ENCODE measurements at places on chromosomes 11 and 22.

- peaks cover 7% of the 10 kb centered on the region for H3K4me1 ChIP-seq
- H3K27ac ChIP-seq, result no peak overlapping the region
- H3K4me3 ChIP-seq, result no peak overlapping the region
Measured at GRCh38 chr11:124643605-124644425, 21.2 kb downstream of the TBRG1 start.

- DNase-seq, result no peak
- H3K36me3 ChIP-seq, result no peaks in the 10 kb centered on the region
- H3K4me1 ChIP-seq, result no peaks in the 10 kb centered on the region
- no peak overlapping the region for H3K27ac ChIP-seq
Measured at GRCh38 chr11:26558190-26558589, 13.9 kb downstream of the MUC15 start.

GRCh38 chr22:46355369-46355995, 20.0 kb downstream of the TRMU start:
- peak overlapping the region; percentile 48 for H3K27ac ChIP-seq
- no peak overlapping the region for H3K4me3 ChIP-seq
- H3K36me3 ChIP-seq, result peaks cover 3% of the 10 kb centered on the region
- peak; percentile 38 for DNase-seq
- no peaks in the 10 kb centered on the region for H3K27me3 ChIP-seq
- H3K4me1 ChIP-seq, result peaks cover 2% of the 10 kb centered on the region

DNA sequence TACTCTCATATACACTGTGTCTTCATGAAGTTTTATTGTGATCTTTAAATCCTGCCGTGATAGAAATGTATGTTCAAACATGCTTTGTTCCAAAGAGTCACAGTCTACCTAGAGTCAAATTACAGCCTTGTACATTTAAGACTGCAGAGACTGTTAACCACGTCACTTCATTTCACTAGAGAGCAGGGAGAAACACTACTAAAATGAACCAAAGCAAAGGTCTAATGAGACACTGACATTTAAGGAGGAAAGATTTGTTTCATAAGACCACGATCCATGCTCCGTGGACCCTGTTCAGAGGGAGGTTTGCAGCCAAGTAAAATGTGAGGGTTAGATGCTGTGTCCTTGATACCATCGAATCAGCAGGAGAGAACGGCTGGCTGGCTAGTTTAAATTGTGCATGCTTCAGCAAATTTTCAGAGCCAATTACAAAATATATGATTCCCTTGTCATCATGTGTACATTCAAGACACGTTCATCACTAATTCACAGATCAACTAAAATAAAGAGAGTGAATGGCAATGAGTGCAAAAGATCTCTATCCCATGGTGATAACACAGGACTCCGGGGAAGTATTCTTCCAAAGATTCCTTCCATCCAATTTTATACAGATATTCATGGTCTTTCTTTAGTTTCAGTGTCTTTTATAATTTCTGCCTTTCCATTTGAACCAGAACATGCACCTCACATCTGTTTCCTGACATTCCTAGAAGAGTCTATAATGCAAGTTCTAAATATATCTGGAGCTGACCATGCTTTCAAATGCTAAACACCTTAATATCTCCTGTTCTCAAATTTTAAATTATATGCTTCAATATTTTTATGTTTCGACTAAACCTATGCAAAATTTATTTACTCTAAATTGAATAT, 960.9 kb upstream of the FAT3 start:
- H3K4me1 ChIP-seq, result no peaks in the 10 kb centered on the region
- H3K4me3 ChIP-seq, result no peak overlapping the region
- no peak overlapping the region for H3K27ac ChIP-seq
- no peaks in the 10 kb centered on the region for H3K27me3 ChIP-seq

- H3K27ac ChIP-seq, result no peak overlapping the region
- DNase-seq, result no peak
- H3K4me3 ChIP-seq, result no peak overlapping the region
- H3K36me3 ChIP-seq, result no peaks in the 10 kb centered on the region
- peaks cover 24% of the 10 kb centered on the region for H3K27me3 ChIP-seq
Measured at GRCh38 chr11:134636071-134636470, 224.0 kb upstream of the B3GAT1 start.

DNA sequence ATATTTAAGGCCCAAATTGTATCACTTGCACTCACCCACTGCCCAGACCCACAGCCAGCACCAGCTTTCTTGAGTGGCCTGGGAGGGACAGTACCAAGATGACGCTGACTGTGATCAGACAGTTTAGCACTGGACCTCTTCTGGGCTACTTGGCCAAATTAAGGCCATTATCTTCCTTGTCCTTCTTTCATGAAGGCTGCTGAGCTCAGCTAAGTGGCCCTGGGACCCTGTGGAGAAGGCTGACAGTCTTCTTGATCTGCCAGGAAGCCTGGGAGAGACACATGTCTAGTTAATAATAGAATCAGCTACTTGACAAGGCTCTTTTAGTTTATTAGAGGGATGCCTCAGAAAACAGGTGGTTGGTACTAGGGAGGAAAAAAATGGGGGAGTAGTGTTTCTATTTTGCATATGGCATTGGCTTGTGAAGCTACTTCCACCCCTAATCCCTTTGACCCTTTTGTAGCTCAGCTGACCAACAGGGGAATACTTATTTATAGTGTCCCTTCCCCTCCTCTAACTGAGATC, 127.9 kb upstream of the NTM start:
- no peaks in the 10 kb centered on the region for H3K36me3 ChIP-seq
- H3K27me3 ChIP-seq, result peaks cover 9% of the 10 kb centered on the region
- DNase-seq, result no peak
- no peaks in the 10 kb centered on the region for H3K4me1 ChIP-seq
- H3K4me3 ChIP-seq, result no peak overlapping the region
- no peak overlapping the region for H3K27ac ChIP-seq

- H3K36me3 ChIP-seq, result no peaks in the 10 kb centered on the region
- H3K27ac ChIP-seq, result peak overlapping the region; percentile 99
- no peak for DNase-seq
- H3K4me1 ChIP-seq, result peaks cover 96% of the 10 kb centered on the region
- H3K27me3 ChIP-seq, result no peaks in the 10 kb centered on the region
Measured at GRCh38 chr22:30309951-30310741, 16.6 kb downstream of the TBC1D10A start.

- peaks cover 6% of the 10 kb centered on the region for H3K36me3 ChIP-seq
- H3K27ac ChIP-seq, result no peak overlapping the region
- no peak overlapping the region for H3K4me3 ChIP-seq
- H3K27me3 ChIP-seq, result no peaks in the 10 kb centered on the region
- peaks cover 13% of the 10 kb centered on the region for H3K4me1 ChIP-seq
Measured at GRCh38 chr22:41320416-41321240, 19.3 kb downstream of the ZC3H7B start.

- H3K27me3 ChIP-seq, result peaks cover 12% of the 10 kb centered on the region
- no peak for DNase-seq
- H3K27ac ChIP-seq, result no peak overlapping the region
- no peaks in the 10 kb centered on the region for H3K36me3 ChIP-seq
- no peak overlapping the region for H3K4me3 ChIP-seq
- H3K4me1 ChIP-seq, result no peaks in the 10 kb centered on the region
Measured at GRCh38 chr11:83691451-83691950, 405.3 kb upstream of the CCDC90B start.

DNA sequence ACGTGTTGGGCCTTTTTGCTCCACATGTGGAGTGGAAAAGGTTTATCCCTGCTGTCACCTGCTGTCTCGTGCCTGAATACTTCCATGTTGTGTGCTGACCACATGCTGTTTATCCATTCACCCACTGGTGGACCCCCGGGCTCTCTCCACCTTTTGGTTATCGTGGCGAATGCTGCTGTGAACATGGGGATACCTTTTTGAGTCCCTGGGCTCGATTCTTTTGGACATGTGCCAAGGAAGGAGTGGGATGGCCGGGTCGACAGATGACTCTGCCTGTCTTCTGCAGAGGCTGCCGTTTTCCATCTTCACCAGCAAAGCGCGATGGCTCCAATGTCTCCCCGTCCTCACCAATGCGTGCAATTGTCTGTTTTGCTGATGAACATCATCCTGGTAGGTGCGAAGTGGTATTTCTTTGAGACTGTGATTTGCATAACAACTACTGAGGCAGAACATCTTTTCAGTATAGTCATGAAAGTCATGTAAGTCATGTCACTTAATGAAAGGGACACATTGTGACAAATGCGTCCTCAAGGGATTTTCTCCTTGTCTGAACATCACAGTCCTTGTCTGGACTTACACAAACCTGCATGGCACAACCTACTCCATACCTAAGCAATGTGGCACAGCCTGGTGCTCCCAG, 758.7 kb downstream of the BRD1 start:
- no peak for DNase-seq
- H3K27me3 ChIP-seq, result no peaks in the 10 kb centered on the region
- H3K4me3 ChIP-seq, result no peak overlapping the region
- H3K27ac ChIP-seq, result no peak overlapping the region
- H3K36me3 ChIP-seq, result no peaks in the 10 kb centered on the region

- peaks cover 76% of the 10 kb centered on the region for H3K4me1 ChIP-seq
- H3K36me3 ChIP-seq, result no peaks in the 10 kb centered on the region
- no peaks in the 10 kb centered on the region for H3K27me3 ChIP-seq
- DNase-seq, result no peak
- peak overlapping the region; percentile 74 for H3K27ac ChIP-seq
Measured at GRCh38 chr11:96162816-96163499, 180.0 kb downstream of the MAML2 start.

GRCh38 chr11:38648604-38649003, 2050.6 kb upstream of the RAG2 start:
- H3K4me3 ChIP-seq, result no peak overlapping the region
- H3K36me3 ChIP-seq, result no peaks in the 10 kb centered on the region
- no peak overlapping the region for H3K27ac ChIP-seq
- H3K27me3 ChIP-seq, result no peaks in the 10 kb centered on the region

GRCh38 chr22:24068717-24069297, 57.7 kb downstream of the CABIN1 start:
- peaks cover 45% of the 10 kb centered on the region for H3K4me1 ChIP-seq
- no peak overlapping the region for H3K4me3 ChIP-seq
- H3K27ac ChIP-seq, result peak overlapping the region; percentile 76
- no peak for DNase-seq
- no peaks in the 10 kb centered on the region for H3K36me3 ChIP-seq
- no peaks in the 10 kb centered on the region for H3K27me3 ChIP-seq

- H3K36me3 ChIP-seq, result no peaks in the 10 kb centered on the region
- no peaks in the 10 kb centered on the region for H3K27me3 ChIP-seq
- no peak for DNase-seq
- H3K4me3 ChIP-seq, result no peak overlapping the region
- no peak overlapping the region for H3K27ac ChIP-seq
Measured at GRCh38 chr22:48745842-48746788, 1081.6 kb downstream of the BRD1 start.

GRCh38 chr11:35138606-35138942, 397 bp upstream of the CD44 start:
- H3K4me1 ChIP-seq, result peaks cover 55% of the 10 kb centered on the region
- peaks cover 6% of the 10 kb centered on the region for H3K36me3 ChIP-seq
- H3K27me3 ChIP-seq, result no peaks in the 10 kb centered on the region

DNA sequence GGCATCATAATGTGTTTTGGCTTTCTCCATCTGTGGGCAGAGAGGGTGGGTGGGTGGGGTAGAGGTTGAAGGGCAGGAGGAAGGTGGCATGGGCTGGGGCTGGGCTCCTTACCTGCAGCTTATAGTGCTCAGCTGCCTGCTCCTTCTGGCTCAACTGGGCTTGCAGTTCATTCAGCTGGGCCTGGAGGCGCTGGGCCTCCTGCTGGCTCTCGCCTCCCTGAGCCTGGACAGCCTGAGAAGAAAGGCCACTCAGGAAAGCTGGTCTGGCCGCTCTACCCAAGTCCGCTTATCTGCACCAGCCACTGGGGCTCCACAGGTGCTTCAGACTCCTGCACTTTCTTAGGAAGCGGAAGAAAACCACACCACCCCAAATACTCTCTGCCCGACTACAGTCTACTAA, 10.4 kb downstream of the IL18BP start:
- peaks cover 13% of the 10 kb centered on the region for H3K4me1 ChIP-seq
- no peaks in the 10 kb centered on the region for H3K27me3 ChIP-seq
- H3K27ac ChIP-seq, result no peak overlapping the region
- H3K36me3 ChIP-seq, result peaks cover 18% of the 10 kb centered on the region

GRCh38 chr11:19162951-19163505, 38.8 kb downstream of the CSRP3 start:
- no peak for DNase-seq
- no peaks in the 10 kb centered on the region for H3K4me1 ChIP-seq
- H3K27ac ChIP-seq, result no peak overlapping the region
- H3K27me3 ChIP-seq, result no peaks in the 10 kb centered on the region
- H3K4me3 ChIP-seq, result no peak overlapping the region
- peaks cover 37% of the 10 kb centered on the region for H3K36me3 ChIP-seq

GRCh38 chr11:30585125-30585891, 845 bp downstream of the MPPED2 start:
- H3K4me3 ChIP-seq, result peak overlapping the region; percentile 44
- H3K36me3 ChIP-seq, result no peaks in the 10 kb centered on the region
- H3K4me1 ChIP-seq, result peaks cover 13% of the 10 kb centered on the region
- no peak for DNase-seq
- H3K27me3 ChIP-seq, result peaks cover 39% of the 10 kb centered on the region
- H3K27ac ChIP-seq, result peak overlapping the region; percentile 49

- no peak overlapping the region for H3K27ac ChIP-seq
- no peaks in the 10 kb centered on the region for H3K4me1 ChIP-seq
- no peak overlapping the region for H3K4me3 ChIP-seq
- DNase-seq, result no peak
- H3K36me3 ChIP-seq, result no peaks in the 10 kb centered on the region
- peaks cover 31% of the 10 kb centered on the region for H3K27me3 ChIP-seq
Measured at GRCh38 chr11:94111241-94111640, 17.4 kb upstream of the PANX1 start.

DNA sequence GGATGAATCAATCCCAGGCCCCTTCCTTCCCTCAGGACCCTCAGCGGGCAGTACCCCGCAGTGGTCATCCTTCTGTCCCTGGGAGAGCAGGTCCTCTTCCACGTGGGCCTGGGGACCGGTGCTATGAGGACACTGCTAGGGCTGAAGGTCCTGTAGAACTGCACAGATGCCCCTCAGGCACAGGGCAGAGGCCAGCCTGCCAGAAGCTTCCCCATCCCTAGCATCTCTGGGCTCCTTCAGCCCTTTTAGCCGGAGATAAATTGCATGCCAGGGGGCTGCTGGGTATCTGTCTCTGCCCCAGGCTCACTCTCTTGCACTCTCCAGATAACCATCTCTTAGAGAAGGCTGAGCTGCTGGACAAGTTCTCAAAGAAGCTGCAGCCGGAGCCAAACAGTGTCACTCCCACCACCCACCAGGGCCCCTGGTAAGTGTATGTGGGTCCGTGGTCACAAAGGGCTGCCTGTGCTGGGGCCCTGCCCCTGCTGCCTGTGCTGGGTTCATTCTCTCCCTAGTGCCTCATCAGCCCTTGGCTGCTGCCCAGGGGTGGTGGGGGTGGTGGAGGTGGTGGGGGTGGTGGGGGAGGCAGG, 2.3 kb downstream of the ATG16L2 start:
- H3K4me3 ChIP-seq, result no peak overlapping the region
- H3K27ac ChIP-seq, result peak overlapping the region; percentile 66
- H3K27me3 ChIP-seq, result no peaks in the 10 kb centered on the region
- DNase-seq, result no peak
